ENCODE measurements at places on chromosomes 7 and 10.

DNA sequence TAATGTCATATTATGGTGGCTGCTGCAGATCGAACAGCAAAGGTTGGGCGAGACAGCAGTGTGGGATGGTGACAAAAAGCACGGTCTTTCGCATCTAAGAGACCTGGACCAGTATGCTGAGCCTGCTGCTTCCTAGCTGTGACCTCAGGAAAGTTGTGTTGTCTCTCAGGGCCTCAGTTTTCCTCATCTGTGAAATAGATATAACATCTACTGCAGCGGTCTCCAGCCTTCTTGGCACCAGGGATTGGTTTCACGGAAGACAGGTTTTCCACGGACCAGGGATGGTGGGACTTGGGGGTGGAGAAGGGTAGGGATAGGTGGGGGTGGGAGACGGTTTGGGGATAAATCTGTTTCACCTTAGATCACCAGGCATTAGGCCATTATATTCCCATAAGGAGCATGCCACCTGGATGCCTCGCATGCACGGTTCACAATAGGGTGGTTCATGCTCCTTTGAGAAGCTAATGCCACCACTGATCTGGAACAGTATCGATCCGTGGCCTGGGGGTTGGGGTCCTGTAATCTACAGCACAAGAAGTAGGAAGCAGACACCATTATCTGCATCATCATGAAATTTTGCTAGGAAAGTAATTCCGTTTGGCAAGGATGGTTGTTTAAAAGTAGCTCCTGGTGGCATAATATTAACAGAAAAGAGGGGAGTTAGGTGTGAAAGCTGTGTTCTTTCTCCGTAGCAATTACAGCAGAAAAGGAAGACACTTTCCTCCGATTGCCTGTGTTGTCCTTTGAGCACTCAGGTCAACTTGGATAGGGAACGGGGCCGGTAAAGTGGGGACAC, 10.8 kb downstream of the KLF6 start:
- no peak for DNase-seq

GRCh38 chr10:115250784-115251183, 157.6 kb downstream of the ATRNL1 start:
- no peak for DNase-seq

- DNase-seq, result no peak
Measured at GRCh38 chr7:1446620-1447032, 12.6 kb downstream of the MICALL2 start.

- no peak for DNase-seq
Measured at GRCh38 chr10:101934686-101935305, 91.2 kb upstream of the KCNIP2 start.

GRCh38 chr10:125060826-125061556, 99.4 kb downstream of the CTBP2 start:
- DNase-seq, result peak; percentile 45

GRCh38 chr7:157881048-157881771, 544.4 kb downstream of the DNAJB6 start:
- no peak for DNase-seq

DNA sequence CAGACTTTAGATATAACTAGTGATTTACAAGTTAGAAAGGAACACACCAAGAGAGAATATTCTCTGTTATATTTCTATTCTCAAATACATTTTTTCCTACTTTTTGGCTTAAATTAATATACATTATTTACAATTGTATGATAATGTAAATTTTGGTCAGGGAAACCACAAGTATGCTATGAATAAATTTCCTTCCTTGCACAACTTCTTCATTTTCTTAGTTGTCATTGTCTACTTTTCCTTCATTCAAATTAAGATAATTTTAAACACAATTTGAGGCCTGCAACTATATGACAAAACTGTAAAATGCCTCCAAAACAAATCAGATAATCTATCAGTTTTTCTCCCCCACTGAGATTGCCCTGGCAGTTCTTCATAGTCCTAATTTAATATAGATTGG, 131.3 kb downstream of the CDK14 start:
- DNase-seq, result no peak

GRCh38 chr7:75660566-75661215, 78.0 kb downstream of the HIP1 start:
- DNase-seq, result no peak

DNA sequence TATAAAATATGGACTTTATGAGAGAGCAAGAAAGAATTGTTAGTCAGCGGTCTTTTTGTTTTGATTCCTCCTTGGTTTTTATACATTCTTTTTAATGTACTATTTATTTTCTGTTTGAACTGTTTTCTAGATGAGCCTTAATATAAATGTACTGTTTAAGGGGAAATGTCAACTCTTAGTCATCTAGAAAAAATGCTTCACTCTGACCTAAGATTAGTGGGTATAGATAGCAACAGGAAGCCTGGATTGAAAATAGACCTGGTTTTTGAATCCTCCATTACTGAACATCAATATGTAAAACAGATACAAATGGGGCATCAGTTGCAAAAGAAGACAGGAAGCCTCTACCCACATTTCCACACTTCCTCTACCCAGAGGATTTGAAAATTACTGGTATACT, 87.8 kb downstream of the CHRM2 start:
- no peak for DNase-seq

DNA sequence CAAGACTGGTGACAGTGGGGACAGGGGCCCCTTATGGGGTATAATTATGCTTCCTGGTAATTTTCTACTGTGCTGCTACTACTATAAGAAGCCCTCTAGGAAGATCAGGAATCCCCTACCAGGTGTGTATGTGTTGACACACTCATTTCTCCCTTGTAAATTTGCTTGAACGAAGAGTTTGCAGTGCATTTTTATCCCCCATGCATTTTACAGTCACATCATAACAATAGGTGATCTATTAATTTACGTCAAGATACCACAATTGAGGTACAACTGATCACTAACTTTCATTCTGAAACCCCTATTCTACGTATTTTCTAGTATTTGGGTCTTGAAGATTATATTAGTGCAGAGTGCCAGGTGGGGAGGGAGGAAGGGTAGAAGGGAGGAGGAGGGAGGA, 252.2 kb downstream of the NSUN6 start:
- DNase-seq, result no peak

GRCh38 chr10:28587970-28588290, 55.0 kb downstream of the WAC start:
- DNase-seq, result no peak

- no peak for DNase-seq
Measured at GRCh38 chr10:12807096-12807755, 194.3 kb downstream of the CCDC3 start.

- peak; percentile 27 for DNase-seq
Measured at GRCh38 chr10:99431190-99431760, 851 bp upstream of the GOT1 start.

DNA sequence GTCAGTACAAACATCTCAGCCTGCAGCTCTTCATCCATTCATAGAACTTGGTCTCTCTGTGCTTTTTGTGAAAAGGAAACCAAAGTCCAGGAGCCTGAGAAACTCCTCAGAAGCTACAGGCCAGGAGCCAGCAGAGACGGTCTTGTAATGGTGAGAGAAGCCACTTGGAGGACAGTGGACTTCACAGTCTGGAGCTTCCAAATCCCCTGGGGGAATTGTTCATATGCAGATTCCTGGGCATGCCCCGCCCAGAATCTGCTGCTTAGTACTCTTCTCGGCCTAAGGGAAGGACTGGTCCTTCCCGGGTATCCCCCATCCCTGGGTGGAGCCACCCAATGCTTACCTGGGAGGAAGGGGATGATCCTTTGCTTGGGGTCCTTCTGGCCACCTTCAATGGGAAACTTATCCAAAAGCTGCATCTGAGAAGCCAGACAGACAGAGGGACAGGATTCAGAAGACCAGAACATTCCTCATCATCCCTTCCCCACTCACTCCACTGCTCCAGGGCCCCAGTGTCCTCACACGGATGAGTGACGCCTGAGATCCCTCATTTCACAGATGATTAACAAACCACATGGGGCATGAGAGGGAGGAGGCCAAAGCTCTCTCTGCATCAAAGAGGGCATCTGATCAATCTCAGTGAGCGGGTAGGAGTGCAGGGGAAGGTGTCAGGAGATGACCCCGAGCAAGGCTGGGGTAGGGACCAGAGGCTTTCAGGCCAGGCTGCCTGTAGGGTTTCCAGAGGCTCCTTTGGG, 88.4 kb downstream of the SH3PXD2A start:
- DNase-seq, result no peak

DNA sequence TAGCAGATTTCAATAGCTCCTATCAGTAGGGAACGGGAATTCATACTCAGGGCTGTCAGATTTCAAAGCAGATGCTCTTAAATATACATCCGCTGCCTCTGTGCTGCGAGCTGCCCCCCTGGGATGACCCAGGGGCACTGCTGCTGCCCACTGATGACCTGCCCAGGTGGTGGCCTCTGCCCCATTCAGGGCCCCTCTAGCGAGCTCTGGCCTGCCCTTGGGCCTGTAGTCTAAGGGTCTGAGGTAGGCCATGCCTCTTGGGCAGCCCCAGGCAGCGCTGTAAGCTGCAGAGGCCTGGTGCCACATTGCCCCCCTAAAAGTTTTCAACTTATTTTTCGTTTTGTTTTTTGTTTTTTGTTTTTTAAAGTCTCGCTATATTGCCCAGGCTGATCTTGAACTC, 50.6 kb upstream of the SH2B2 start:
- no peak for DNase-seq
